BE2C (cell line): ENCODE measurements at places on chromosomes 12 and 14.

DNA sequence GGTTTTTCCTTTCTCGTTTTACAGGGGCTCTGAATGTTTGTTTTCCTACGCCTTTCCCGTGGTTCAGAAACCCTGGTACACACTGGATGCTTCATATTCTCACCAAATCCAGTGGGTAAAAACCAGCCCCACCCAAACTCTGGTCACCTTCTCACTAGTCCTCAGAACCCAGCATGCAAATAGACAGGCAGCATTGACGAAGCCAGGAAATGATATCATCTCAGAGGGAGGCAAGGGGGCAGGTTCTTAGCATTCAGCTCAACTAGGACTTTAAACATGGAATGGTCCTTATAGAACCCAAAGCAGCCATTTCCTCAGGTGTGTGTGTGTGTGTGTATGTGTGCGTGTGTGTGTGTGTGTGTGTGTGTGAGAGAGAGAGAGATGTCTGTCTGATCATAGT, 142.0 kb downstream of the KCNK10 start:
- DNase-seq = no peak

- no peak for DNase-seq
Observed at GRCh38 chr12:131063960-131064359, 110.3 kb downstream of the ADGRD1 start.

DNA sequence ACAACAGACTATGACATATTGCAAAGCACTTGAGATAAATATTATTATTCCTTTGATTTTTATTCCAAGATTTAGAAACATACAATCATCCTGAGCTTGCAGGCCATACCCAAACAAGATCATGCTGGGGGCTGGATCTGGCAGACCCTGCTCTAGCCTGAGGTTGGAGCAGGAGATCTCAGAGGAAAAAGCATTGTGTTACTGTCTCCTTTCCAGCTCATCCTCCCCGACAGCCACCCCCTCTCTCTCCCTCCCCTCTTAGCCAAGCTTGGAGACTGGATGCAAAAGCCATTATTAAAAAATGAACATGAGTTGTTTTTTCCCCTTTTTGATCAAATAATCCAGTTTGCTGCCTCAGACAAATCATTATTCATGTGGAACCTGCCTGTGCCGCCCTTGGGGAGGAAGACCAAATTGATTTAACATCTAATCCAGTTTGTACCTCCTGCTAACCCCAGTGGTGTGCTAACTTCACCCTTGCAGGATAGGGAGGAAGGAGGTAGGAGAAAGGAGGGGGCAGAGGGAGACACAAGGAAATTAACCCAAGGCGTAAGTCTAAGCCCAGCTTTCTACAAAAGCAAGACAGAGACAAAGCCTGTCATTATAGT, 565.8 kb upstream of the TBX3 start:
- no peak for DNase-seq

- no peak for DNase-seq
Observed at GRCh38 chr14:75077794-75078193, 8.4 kb downstream of the ZC2HC1C start.

- DNase-seq = peak; percentile 43
Observed at GRCh38 chr12:108270035-108270848, 68.9 kb downstream of the CMKLR1 start.

- no peak for DNase-seq
Observed at GRCh38 chr14:85195872-85196477, 334.0 kb upstream of the FLRT2 start.

DNA sequence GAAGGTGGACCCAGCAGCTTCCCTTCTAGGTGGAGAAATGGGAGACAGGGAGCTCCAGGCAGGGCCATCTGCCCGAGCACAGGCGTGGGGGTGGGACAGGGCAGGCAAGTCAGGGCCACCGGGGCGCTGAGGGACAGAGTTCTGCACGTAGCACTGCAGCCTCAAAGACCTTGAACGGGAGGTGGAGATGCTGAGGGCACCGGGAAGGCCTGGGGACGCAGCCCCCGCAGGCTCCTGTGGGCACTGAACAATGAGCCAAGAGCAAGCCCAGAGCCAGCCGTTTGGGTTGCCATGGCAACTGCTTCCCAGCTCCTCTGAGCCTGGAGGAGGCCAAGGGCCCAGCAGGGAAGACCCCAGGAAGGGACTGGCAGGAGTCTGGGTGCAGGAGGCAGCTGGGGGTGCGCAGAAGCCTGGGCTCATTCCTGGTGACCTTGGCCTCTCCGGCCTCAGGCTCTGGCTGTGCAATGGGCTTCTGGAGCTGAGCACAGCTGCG, 3.4 kb downstream of the LBHD2 start:
- DNase-seq = peak; percentile 51

- no peak for DNase-seq
Observed at GRCh38 chr12:79402606-79403005, 288.2 kb downstream of the PAWR start.

- DNase-seq = no peak
Observed at GRCh38 chr14:36256126-36256801, 64.2 kb downstream of the MBIP start.

DNA sequence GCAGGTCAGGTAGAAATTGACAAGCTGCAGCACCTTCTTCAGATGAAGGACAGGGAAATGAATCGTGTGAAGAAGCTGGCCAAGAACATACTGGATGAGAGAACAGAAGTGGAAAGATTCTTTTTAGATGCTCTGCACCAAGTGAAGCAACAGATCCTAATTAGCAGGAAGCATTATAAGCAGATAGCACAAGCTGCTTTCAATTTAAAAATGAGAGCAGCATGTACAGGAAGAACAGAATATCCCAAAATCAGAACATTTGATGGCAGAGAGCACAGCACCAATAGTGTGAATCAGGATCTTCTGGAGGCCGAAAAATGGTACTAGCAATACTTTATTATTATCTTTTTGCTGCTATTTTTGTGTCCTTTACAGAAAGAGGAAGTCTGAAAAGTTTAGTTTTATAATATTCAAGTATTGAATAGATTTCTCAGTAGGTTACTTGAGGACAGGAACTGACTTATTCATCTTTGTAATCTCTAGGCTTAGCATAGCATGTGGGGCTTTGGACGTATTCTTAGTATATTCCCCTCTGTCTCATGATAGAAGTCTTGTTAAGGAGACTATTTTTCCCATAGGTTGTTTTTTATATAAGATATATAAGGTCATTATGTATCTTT, 30.8 kb downstream of the BBOF1 start:
- DNase-seq = no peak

- no peak for DNase-seq
Observed at GRCh38 chr12:85157035-85157603, 121.0 kb downstream of the LRRIQ1 start.

DNA sequence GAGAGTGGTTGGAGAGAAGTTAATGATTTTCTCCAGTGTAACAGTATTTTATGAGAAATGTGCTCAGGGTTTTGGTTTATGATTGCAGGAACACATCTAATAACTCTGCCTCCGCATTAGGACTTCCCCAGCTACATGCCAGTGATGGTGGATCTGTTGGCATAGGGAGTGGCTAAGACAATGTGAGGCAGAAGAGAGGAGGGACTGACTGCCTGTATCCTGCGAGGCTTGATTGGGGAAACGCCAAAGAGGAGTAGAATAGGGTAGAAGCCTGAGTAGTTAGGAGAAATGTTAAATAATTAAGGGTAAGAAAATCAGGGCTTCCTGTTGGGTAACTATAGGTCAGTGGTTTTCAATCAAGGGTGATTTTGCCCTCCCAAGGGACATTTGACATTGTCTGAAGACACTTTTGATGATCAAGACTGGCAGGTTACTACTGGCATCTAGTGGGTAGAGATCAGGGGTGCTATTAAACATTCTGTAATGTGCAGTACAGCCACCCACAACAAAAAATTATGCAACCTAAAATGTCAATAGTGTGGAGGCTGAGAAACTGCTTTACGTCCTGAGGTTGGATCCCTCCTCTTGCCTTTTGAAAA, 12.8 kb downstream of the TDG start:
- DNase-seq = no peak

DNA sequence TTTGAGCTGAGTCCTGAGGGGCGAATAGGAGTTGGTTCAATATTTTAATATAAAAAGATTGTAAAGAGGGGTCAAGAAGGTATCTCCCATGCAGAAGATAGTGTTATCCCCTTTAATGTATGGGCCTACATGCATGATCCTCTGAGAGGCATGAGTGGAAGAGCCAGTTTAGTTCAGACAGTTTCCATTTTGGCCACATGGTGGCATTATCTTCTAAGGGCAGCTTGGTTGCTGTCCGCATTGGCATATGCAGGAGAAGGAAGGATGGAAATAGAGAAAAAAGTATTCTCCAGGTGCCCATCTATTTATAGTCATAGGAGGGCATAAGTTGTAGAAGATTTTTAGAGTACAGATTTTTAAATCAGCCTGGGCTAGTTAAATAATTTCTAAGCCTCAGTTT, 5.4 kb downstream of the SAMD4A start:
- DNase-seq = peak; percentile 47

GRCh38 chr12:121397521-121397920, 2.4 kb upstream of the RNF34 start:
- no peak for DNase-seq

GRCh38 chr12:76341436-76342030, 6.7 kb downstream of the BBS10 start:
- no peak for DNase-seq

GRCh38 chr12:128073937-128074336, 193.0 kb upstream of the TMEM132C start:
- DNase-seq = no peak

- DNase-seq = no peak
Observed at GRCh38 chr12:27575762-27576118, 51.7 kb downstream of the PPFIBP1 start.

GRCh38 chr14:94805680-94806288, 35.9 kb upstream of the GSC start:
- DNase-seq = no peak

GRCh38 chr12:45634273-45634917, 95.1 kb upstream of the ARID2 start:
- DNase-seq = no peak

DNA sequence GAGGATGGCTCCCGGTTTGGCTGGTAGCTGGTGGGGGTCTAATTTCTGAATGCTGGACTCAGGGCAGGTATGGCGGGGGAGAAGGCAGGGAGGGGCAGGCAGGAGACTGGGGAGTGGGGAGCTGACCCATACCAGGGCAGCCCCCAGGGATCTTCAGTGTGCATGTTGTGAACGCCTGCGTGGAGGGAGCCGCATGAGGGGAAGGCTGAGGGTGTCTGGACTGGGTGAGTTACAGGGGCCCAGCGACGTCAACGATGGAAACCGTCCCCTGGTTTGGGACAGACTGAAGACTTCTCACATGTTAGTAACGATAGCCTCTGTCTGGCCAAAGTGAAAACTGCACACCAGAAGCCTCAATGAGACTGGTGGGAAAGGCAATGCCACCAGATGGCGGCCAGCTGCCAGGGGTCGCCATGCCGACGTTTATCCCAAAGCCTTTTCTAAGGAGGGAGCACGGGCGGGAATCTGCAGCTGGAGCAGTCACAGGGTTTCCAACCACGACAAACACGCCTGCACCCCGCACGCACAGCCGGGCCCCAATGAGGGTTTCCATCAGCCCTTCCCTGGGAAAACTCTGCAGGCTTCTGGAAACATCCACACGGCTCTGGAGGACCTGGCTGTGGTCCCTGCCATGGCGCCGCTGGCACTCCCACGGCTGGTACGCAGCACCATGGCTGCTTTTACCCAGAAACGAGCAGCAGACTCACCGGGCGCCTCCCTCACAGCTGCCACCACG, 14.0 kb downstream of the PGAM5 start:
- DNase-seq = no peak

DNA sequence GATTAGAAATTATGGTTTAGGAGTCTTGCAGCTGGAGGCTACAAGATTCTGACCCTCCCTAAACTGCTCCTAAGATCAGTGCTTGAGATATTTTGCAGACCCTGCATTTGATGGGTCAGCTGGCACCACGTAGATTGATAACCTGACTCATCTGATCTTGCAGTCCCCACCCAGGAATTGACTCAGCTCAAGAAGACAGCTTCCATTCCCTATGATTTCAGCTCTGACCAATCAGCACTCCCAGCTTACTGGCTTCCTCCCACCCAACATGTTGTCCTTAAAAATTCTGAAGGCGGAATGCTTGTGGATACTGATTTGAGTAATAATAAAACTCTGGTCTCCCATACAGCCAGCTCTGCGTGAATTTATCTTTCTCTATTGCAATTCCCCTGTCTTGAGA, 23.2 kb upstream of the MTHFD1 start:
- DNase-seq = no peak

DNA sequence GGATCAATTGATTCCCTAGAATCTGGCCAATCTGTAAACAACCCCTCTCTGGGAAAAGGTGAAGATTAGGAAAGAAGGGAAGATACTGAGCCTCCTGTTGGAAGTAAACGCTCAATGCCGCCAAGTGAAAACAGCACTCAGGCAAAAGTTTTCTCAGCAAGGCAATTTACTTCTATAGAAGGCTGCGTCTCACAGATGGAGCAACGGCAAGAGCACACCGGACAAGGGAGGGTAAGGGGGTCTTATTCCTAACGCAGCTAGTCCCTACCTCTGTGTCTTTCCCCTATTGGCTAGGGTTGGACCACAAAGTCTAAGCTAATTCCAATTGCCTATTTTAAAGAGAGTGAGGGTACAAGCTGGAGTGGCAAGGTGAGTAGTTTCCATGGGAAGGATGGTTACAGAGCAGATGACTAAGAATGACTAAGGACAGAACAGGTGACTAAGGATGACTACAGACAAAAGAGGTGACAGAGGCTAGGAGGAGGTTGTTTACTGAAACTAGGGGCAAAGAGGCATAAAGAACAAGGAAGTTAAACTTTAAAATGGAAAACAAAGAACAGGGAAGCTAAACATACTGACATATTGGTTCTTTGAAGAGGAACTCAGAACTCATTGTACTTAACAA, 5.6 kb upstream of the TTC9 start:
- DNase-seq = no peak

GRCh38 chr12:71141378-71141926, 16.3 kb downstream of the TSPAN8 start:
- no peak for DNase-seq

- DNase-seq = peak; percentile 25
Observed at GRCh38 chr12:64611341-64612284, 1.3 kb downstream of the RASSF3 start.

GRCh38 chr14:99213101-99213500, 58.9 kb downstream of the BCL11B start:
- no peak for DNase-seq

DNA sequence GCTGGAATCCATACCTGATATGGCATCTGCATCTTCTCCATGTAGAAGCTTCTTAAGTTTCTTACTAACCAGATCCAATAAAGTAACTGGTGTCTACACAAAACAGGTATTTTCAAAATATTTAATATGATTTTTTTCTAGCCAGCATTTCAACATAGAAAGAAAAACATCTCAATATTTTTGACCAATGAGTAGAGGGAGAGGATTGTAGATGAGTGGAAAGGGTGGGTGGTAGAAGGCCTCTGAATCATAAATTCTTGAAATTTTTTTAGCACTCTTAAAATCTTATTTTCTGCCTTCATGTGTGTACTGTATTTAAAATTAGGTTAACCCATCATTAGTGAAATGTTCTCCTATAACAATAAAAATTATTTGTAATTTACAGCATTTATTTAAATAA, 18.0 kb downstream of the DEPDC4 start:
- DNase-seq = no peak

- no peak for DNase-seq
Observed at GRCh38 chr12:96811083-96811482, 96.0 kb upstream of the NEDD1 start.
